Cerebellar cortex (tissue), 1 donor: ENCODE measurements at places on chromosomes 5 and 9.

DNA sequence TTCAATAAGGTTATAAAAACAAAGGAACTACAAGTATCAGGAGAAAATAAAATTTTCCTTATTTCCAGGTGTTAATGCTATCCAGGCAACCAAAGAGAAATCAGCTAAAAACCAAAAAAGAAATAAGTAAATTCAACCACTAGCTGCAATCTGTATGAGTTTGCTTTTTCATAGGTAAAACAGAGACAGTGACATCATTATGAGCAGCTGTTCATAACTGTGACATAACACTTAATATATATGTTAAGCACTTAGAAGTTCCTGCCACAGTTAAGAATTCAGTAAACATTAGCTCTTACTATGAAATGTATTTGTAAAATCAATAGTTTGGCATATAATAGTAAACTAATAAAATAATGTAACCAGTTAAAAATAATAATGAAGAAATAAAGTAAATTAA lies 20.9 kb downstream of the P4HA2 start:
- DNase-seq, result no peak

DNA sequence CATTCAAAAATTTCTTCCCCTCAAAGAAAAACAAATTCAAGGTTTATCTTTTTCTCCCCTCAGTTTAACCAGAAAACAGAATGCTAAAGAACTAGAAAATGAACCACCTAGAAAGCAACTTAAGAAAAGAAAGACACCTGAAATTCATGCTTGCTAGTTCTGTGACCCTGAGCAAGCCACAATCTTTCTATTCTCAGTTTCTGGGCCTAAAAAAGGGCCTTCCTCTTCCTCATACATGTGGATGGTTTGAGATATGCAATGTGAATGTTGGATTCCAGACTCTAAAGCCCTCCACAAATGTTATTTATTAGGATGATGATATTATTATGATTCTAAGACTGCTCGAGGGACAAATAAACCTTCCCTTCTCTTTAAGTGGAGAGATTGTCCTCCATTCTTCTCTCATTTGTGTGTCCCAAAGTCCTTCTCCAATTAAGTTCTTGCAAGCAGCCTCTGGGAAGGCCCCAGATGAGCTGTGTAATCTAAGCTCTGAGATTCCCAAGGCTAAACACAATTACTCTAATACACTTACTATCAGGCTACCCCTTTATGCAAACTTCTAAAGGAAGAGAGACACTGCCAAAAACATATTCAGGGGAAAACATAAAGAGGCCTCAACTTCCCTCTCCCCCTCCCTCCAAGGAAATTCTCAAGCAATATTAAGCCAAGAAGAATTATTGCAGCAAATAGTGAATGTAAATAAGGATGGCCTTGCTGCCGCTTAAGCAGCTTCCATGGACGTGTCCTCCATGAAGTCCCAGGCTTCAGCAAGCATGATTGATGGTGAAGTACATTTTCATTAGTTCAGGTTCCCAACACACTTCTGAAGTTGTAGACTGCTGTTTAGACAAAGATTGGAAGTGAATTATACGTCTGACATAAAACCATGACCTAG lies 80.2 kb downstream of the PRKACG start:
- no peak for DNase-seq

- no peak for DNase-seq
Measured at GRCh38 chr5:72183101-72183520, 75.8 kb downstream of the MAP1B start.

DNA sequence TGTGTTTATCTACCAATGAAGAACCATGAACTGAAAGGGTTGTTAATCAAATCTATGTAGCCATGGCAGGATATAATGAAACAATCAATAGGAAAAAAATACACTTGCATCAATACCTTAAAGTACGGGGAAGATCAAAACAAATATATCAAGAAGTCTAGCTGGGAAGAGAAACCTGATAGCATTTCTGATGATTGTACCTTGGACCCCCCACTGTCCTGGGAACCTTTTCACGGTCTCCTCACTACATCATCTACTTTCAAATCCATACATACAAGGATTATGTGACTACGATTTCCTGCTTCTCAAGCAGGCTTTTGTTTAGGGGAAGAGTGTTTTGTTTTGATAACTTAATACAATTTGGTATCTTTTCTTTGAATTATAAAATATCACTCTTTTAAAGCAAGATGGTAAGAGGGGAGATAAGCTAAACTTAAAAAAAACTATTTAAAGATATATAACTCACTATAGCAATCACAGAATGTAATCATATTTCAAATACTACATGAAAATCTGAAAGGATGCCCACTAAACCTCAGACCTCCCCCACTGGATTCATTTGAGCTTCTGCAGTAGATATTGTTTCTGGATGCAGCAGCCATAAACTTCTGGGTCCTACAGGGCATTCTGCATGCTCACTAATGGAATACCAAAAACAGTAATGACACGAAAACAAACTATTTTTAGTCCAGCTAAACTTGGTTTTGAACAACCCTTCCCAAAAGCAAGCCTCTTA lies 8.0 kb downstream of the EBF1 start:
- DNase-seq, result no peak

DNA sequence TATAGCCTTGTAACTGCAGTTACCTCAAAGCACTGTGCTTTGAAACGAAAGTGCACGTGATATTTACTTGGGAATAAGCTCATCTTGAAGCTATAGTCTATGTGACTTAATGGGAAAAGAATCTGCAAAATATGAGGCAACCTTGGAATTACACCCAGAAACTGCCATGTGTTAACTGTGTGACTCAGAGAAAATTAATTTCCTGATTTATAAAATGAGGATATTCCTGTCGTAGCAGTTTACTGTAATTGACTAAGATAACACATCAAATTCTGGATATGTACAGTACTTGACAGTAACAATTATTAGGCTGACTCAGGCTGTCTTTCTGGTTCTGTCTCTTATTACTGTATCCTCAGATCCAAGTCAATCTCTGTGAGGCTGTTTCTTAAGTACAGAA lies 1079.9 kb upstream of the ACO1 start:
- DNase-seq, result no peak
